Mucosa of descending colon (tissue), 3 donors: ENCODE measurements at places on chromosomes 3 and 15. TPM values are rescaled to one million over a fixed set of nuclear protein-coding genes. Genes with fewer than 3 reads are reported as not detected.

GRCh38 chr3:128422762-128423524 is 43.7 kb downstream of the DNAJB8 start:
- no peak for DNase-seq

GRCh38 chr3:174268586-174268985 is 590.5 kb upstream of the NAALADL2 start:
- no peak for DNase-seq

- DNase-seq, result no peak
Observed at GRCh38 chr3:135981701-135982403, 16.3 kb downstream of the PPP2R3A start.

GRCh38 chr3:13519006-13519791 is 29.7 kb upstream of the FBLN2 start:
- no peak for DNase-seq

DNA sequence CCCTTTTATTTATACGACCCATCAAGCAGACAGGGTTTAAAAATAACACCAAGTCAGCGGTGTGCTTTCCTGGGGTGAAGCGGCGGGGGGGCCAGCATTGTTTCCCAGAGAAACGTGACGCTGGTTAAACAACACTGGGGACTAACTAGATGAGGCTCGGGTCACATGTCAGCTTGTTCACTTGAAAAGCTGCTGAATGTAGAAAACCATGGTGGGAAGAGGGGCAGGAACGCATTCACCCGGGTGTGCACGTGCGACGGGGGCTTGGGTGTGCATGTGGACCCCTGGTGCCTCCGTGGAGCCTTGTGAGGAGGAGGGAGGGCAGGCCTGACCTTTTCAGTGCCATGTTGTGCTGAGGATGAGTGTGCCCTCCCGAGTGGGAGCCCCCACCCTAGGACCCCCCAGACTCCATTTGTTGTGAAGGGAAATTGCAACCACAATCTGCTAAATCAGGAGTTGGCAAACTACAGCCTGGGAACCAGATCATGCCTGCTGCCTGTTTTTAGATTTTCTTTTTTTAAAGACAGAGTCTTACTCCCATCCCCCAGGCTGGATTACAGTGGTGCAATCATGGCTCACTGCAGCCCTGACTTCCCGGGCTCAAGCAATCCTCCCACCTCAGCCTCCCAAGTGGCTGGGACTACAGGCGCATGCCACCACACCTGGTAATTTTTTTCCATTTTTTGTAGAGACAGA is 70.4 kb upstream of the CMTM7 start:
- DNase-seq, result no peak

DNA sequence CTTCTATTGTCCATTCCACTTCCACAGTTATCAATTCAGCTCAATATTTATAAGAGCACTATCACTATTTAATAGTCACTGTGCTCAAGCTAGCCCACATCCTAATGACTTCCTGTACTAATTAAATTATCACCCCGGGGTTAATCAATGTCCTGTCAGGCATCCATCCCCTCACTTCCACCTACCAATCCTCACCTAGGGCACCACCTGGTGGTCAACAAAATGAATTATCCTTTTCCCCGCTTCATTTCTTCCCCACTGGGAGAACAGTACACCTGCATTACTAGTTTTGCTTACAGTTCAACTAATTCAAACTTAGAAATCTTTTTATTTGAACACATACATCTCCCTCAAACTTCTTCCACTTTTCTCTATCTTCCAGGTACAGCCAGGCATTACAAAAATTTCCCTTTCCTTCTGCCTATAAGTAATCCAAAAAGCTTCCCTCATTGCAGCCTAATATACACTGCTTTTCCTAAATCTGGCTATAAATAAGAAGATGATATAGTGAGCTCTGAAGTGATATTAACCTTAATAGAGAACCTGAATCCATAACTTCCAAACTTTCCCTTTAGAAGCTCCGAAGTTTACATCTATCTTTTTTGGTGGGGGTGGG is 68.5 kb downstream of the TMCC1 start:
- no peak for DNase-seq

- DNase-seq, result peak; percentile 41
Observed at GRCh38 chr3:127762077-127762786, 60.1 kb downstream of the MGLL start.

GRCh38 chr15:65935391-65935790 is 66.1 kb downstream of the RAB11A start:
- no peak for DNase-seq

GRCh38 chr15:42375941-42376340 is 16.6 kb downstream of the CAPN3 start:
- no peak for DNase-seq

Gene MOBP
- 0.44 TPM for total RNA-seq

Gene CDHR4
- total RNA-seq, result 0.38 TPM

Gene RYR3
- total RNA-seq, result 0.84 TPM

Gene KNSTRN
- 16.4 TPM for total RNA-seq

Gene ALDH1A3
- 12.9 TPM for total RNA-seq

Gene KIF23
- total RNA-seq, result 11.2 TPM

Gene AGBL1
- total RNA-seq, result 0.10 TPM
